ENCODE measurements at places on chromosomes 2 and 18. TPM values are rescaled to one million over a fixed set of nuclear protein-coding genes. Genes with fewer than 3 reads are reported as not detected.

DNA sequence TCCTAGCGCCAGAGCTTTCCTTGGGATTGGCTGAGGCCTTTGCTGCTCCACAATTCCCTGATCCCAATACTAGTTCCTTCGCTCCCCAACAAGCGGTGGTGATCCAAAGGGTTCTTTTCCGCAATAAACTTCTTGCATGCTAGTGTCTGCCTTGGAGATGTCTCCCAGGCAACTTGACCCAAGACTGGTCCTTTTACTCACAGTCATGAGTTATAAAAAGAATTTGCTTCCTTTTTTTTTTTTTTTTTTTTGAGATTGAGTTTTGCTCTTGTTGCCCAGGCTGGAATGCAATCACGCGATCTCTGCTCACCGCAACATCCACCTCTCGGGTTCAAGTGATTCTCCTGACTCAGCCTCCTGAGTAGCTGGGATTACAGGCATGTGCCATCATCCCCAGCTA lies 89.8 kb upstream of the SP3 start:
- no peak for DNase-seq

The PTPRM gene
- 81.1 TPM for polyA plus RNA-seq

GRCh38 chr2:171271971-171272436 lies 111.3 kb upstream of the TLK1 start:
- DNase-seq = peak; percentile 68

- DNase-seq = no peak
Measured at GRCh38 chr2:98508709-98509066, 64.0 kb downstream of the INPP4A start.

DNA sequence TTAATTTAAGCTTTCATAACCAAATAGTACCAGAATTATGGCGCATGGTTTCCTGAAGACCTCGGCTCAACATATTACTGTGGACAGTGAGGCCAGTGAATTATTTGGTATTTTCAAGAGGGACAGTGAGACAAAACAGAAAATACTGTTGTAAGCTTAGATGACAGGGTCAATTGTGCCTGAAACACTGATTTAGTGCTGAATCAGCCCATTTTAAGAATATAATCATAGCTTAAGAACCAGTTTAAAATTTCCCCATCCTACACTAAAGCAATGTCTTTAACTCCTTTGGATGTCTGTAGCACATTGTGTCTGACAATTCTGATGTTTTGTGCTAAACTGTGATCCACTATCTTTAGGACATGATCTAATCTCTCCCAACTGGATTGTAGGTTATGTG lies 4.6 kb downstream of the ITGA6 start:
- DNase-seq = no peak

- DNase-seq = no peak
Measured at GRCh38 chr2:136651456-136652010, 113.8 kb upstream of the THSD7B start.

The RIT2 gene
- polyA plus RNA-seq = not detected

The STON1 gene
- 13.5 TPM for polyA plus RNA-seq

DNA sequence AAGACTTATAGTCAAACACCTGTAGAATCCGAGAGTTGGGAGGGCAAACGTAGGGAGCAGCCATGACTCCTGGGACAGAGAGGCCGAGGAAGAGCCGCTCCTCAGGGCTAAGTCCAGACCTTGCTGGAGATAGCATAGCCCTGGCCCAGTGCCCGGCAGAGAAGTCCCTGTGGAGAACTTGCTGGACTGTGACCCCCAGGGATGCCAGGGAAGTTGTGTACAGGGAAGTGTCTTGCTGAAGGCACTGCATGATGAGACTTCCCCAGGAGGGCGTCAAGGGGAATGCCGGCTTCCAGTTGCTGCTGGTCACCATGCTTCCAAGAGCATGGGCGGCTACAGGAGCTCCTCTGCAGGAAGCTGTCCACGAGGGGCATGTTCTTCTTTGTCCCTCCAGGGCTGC lies 8.6 kb upstream of the CNDP1 start:
- DNase-seq = no peak

The AGXT gene
- polyA plus RNA-seq = not detected

GRCh38 chr2:225025917-225026571 lies 16.2 kb downstream of the DOCK10 start:
- no peak for DNase-seq

The ALKAL2 gene
- 0.14 TPM for polyA plus RNA-seq

The NCKAP5 gene
- 16.6 TPM for polyA plus RNA-seq

DNA sequence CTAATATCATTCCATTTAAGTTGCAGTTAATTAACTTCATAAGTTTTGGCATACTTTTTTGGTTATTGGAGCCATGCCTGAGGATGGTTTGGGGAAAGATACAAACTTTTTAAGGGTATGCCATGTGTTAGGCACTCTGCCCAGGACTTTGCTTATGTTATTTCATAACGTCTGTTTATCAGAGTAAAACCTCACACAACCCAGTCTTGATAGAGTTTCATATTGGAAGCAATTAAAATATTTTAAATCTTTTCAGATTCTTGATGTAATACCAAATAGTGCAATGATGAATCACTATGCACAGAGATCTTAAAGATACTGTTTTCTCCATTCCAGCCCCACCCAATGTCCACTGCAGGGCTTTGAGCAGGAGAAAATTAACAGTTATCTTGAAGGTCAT lies 529.1 kb upstream of the HNMT start:
- DNase-seq = no peak

The NEB gene
- polyA plus RNA-seq = 0.14 TPM

- DNase-seq = no peak
Measured at GRCh38 chr2:221490506-221491060, 81.5 kb downstream of the EPHA4 start.

DNA sequence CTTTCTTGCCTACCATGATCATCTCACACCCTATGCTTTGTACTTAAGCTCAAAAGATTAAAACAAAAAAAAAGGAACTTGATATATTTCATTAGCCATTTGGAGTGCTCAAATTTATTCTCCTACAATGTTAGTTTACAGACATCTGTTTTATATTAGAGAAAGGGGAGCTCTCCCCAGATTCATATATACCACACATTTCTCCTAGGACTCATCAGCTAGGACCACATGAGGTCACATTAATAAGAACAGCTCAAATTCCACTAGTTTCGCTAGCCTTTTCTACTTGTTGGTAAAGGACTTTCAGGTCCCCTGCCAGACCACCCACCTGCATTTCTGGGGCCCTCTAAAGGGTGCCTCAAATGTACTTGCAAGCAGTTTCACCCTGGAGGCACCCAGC lies 151.2 kb upstream of the MMADHC start:
- DNase-seq = no peak

The PROKR1 gene
- polyA plus RNA-seq = not detected

DNA sequence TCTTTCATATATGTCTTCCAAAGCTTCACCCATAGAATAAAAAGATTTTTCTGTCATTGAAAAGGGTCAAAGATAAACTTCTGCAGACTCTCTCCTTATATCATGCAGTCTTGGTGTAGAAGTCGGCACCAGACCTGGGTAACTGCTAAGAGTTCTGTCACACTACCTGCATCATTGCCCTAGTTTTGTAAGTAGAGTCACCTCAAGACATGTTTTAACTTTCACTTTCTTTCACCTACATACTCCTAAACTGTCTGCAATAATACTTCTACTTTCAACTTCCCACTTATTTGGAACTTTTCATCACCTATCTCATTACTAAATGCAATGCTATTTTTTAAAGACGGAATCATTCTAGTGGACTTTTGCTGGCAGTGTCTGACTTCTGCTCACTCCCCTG lies 475.6 kb upstream of the VRK2 start:
- no peak for DNase-seq

The NYAP2 gene
- not detected for polyA plus RNA-seq

DNA sequence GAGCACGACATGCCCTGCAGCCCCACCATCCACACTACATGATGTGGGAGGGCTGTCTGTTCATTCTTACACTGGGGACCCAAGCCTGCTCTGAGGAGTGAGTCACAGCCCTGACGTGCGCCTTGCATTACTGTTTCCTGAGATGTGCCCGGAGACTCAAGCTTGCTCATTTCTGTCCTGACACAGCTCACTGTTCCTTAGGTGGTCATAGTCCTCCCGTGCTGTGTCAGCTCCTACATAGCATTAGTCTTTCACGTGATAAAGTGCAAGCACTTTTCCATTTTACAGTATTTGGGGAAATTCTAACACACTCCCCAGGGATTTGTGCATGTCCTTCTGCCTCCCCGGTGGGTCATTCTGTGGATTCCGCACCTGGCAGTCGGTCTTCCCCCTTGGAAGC lies 46.2 kb upstream of the TRIM43B start:
- DNase-seq = peak; percentile 21

The CCDC68 gene
- 7.3 TPM for polyA plus RNA-seq

- no peak for DNase-seq
Measured at GRCh38 chr2:142907653-142908052, 30.2 kb downstream of the KYNU start.

The UNC80 gene
- polyA plus RNA-seq = not detected

The OXER1 gene
- polyA plus RNA-seq = 0.37 TPM

DNA sequence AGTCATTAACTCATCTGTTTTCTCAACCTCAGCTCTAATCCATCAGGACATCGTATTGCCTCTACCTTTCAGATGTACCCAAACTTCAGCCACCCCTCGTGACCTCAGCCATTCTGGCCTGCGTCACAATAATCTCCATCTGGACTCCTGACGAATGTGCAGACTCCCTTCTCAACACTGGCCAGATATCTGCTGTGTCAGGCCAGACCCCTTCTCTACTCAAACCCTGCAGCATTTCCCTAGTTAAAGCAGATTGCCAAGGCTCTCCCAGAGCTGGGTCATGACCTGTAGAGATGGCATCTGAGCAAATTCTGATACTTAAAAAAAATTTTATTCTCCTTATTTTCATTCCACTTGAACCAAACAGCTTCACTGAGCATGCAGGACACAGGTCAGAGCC lies 69.5 kb upstream of the TMEM18 start:
- DNase-seq = no peak

The PHOSPHO2 gene
- 1.3 TPM for polyA plus RNA-seq

DNA sequence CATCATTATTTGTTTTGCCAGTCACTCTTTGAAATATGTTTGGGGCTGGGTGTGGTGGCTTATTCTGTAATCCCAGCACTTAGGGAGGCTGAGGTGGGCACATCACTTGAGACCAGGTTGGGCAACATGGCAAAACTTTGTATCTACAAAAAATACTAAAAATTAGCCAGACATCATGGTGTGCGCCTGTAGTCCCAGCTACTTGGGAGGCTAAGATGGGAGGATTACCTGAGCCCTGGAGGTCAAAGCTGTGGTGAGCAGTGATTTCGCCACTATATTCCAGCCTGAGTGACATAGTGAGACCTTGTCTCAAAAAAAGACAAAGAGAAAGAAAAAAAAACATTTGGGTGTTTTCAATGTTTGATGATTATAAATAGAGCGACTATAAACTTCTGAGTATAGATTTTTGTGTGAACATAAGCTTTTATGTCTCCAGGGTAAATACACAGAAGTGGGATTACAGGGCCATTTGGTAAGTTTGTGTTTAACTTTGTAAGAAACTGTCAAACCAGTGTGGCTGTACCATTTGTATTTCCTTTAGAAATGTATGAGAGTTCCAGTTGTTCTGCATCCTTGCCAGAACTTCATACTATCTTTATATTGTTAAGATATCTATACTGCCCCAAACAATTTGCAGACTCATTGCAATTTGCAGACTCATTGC lies 15.8 kb downstream of the BIRC6 start:
- no peak for DNase-seq

DNA sequence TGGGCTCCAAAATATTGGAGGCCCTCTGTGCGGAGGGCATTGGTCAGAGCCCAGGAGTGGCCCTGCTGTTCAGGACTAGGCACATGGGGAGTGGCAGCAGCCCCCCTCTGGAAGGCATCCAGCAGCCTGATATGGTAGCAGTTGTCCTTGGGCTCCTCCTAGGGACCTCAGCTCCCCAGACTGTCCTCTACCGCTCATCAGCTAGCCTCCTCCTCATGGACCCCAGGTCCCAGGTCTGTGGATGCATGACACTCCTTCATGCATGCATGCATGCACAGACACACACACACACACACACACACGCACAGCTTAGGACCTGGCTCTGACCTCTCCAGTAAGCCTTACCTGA lies 15.4 kb upstream of the ATP6V1B1 start:
- no peak for DNase-seq

DNA sequence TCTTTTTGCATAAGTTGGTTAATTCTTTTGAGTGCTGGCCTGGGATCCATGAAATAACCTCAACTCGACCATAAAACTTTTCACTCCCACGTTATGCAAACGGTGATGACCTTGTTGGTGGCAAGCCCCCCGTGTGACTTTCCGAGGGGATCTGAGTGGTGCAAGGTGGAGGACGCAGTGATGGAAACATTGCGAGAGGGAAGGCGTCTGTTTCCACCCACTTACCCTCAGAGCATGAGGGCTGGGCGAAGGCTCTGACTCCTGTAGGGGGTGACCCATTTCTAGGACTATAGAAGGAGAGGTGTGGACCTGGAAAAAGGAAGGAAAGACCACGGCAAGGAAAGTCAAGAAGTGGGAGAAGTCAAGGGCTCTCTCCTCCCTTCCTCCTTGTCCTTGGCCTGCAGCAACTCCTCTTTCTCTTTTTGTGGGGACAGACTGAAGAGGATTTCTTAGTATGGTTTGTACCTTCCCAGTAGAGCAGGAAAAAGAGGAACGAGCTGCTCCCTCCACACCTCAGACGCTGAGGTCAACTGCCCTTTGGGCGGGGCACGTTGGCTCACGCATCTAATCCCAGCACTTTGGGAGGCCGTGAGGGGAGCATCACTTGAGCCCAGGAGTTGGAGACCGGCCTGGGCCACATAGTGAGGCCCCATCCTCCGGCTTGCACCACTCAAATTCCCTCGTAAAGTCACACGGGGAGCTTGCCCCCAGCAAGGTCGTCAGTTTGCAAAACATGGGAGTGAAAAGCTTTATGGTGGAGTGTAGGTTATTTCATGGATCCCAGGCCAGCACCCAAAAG lies 15.5 kb upstream of the CD8A start:
- no peak for DNase-seq

The UBE2F gene
- 91.8 TPM for polyA plus RNA-seq

The RASGRP3 gene
- polyA plus RNA-seq = 1.4 TPM

The ZNF804A gene
- 3.5 TPM for polyA plus RNA-seq

DNA sequence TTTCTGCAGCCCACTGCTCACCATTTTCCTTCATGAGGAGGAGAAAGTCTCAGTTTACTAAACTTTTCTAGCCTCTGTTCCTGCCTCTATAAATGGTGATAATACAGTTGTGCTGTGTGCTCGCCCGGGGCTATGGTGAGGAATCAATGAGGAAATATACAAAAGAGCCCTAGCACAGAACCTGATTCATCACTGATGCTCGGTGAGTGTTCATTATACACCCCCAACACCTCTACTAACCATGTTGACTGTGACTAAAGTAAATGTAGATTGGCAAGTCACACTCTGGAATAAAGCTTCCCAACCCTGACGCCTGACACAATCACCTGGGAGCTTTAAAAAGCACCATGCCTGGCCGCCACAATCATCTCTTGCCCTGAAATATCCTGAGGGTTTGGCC lies 118.8 kb upstream of the CYP1B1 start:
- no peak for DNase-seq

- DNase-seq = no peak
Measured at GRCh38 chr2:168130346-168130745, 117.0 kb downstream of the STK39 start.

The ANKRD62 gene
- polyA plus RNA-seq = not detected

GRCh38 chr2:34011684-34012083 lies 412.6 kb upstream of the FAM98A start:
- no peak for DNase-seq

The FAHD2B gene
- 3.4 TPM for polyA plus RNA-seq

The SLC9A2 gene
- not detected for polyA plus RNA-seq

- DNase-seq = no peak
Measured at GRCh38 chr18:62328586-62329525, 3.7 kb downstream of the TNFRSF11A start.

- no peak for DNase-seq
Measured at GRCh38 chr2:56582570-56582969, 398.8 kb downstream of the CCDC85A start.
